ENCODE measurements at places on chromosomes 2 and 18.

- no peak for DNase-seq
Measured at GRCh38 chr2:42987112-42987922, 194.9 kb upstream of the HAAO start.

DNA sequence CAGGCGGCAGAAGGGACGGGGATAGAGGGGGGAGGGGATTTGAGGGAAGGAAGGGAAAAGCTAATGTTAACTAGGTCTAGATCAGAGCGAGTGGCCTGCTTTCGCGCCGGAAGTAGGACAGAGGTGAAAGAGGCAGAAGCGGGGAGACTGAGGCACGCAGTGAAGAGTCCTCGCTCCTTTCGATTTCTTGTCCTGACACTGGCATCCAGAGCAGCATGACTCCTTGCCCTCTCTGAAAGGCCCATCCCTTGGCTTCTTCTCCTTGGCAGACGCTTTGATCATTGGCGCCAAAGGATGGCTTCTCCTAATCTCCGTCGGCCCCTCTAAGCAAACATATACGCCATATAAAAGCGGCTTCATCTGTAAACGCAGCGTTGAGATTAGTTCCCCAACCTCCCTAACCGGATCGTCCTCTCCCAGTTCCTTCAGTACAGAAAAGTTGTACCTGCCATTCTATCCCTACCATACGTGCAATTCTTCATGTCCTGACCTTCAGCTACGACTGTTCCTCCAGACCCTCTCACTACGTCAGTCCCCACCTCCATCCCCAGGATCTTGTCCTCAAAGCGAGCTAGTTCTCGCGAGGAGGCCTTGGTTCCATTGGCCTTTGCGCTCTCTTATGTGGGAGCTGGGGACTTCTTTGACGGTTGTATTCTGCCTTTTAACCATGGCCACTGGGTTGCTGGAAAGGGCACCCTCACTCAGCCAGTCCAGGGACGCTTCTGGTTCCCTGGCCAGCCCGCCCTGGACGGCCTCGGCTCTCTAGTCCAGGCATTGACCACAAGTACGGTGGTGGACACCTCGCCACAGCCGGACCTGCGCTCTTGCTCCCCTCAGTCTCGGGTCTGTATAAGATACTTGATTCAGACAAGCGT, 857 bp upstream of the NEUROD1 start:
- no peak for DNase-seq

- DNase-seq, result no peak
Measured at GRCh38 chr2:200466425-200467418, 43.1 kb downstream of the KCTD18 start.

DNA sequence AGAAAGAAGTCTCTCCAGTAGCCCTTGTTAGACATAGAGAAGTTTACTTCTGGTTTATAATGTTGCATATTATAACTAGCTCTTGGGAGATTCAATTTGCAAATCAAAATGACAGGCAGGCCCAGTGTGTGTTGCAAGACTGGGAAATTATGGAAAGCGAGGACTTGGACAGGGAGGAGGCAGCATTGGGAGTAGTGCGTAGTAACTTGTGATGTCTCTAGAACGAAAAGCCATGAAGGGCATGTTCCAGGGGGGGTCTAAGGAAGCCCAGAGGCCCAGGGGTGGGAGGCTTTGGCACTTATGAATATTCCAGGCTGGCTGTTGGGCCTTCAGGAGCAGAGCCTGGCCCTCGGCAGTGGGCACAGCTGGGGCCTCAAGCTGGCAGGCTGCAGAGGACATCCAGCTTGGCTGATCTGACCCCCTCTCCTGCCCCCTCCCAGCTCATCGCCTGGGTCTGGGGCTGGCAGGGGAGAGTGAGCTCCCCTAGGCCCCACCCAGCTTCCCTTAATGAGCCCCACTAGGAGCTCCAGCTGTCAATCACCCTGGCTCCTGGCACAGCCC, 55.3 kb upstream of the TCF7L1 start:
- DNase-seq, result no peak

DNA sequence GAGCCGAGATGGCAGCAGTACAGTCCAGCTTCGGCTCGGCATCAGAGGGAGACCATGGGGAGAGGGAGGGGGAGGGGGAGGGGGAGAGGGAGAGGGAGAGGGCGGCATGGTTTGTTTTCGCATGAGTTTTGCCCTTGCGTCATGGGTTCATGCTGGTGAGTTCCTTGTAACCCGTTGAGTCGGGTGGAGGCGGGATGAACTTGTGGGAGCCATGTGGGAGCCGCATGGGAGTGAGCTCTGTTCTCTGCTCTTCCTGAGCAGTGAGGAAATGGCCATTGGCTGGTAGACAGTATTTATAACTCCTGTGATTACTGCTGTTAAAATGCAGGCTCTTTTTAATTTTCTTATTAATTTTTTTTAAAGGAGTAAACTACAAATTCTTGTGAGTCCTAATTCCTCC, 108.0 kb downstream of the CEP192 start:
- no peak for DNase-seq

- no peak for DNase-seq
Measured at GRCh38 chr2:24873619-24874018, 46.4 kb downstream of the ADCY3 start.

DNA sequence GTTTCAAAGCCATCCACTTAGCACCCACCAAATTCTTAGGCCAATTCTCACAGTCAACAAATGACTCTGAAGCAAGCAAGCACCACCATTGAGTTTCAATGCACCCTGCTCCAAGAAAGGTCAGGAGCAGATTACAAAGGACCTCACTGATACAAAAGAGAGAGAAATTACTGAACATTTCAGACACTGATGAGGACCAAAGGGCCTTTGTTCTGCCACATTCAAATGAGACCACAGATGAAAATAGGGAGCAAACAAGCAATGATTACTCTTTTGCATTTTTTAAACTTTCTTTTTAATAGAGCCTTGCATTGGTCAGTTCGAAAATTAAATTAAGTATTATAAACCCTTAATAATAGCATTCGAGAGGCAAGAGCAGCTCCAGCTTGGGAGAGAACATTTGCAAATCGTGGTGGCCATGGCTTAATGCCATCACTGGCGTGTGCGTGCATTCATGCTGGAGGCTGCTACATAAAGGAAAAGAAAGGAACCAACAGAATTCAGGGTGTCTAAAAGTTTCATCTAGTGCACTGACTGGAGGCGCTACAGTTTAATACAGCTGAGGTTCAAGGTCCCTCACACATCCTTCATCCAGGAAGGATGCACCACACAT, 87.5 kb downstream of the KLF7 start:
- DNase-seq, result no peak

All from cortex of kidney (tissue), 1 donor.